Amygdala (tissue), 56 donors: ENCODE measurements at places on chromosomes 11 and 22.

DNA sequence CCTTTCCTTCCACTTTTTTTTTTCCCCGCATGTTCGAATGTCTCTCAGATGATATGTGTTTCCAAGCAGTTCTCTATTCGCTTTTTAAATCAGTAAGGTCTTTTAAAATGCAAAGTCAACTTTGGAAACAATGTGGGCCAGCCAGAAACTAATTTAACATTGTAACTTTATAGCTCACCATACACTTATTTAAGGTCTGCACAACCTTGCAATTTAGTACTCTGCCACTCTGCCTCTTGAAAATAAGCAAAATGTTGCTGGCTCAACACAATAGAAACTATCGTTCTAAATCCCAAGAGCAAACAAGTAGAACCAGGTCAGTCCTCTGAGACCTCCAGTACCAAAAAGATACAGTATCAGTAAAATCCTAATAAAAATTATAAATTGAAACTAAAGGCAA lies 109.0 kb downstream of the SIK3 start:
- no peak for DNase-seq

GRCh38 chr11:61707574-61707973 lies 27.4 kb downstream of the DAGLA start:
- DNase-seq, result no peak

DNA sequence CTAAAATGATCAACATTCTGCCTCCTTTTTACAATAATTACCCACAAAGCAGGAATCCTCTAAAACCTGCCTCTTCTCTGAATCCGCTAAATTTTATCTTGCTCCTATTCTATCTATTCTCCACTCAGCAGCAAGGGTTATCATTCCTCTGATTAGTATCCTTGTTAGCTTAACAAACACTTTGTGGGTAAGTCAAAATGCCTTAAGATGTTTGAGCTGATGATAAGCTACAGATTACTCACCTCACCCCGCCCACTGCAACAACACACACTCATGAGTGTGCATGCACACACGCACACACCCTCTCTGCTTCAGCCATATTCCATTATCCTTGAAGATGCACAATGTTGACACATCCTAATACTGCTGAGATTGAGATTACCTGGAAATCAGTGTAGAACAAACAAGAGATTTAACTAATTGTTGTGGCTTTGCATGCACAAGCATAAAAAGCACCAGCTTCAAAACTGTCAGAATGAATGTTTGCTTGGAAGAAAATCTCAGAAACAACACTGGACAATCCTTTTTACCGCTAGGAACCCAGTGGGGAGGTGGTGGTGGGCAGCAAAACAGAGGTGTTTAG lies 130.9 kb downstream of the BBOX1 start:
- no peak for DNase-seq

DNA sequence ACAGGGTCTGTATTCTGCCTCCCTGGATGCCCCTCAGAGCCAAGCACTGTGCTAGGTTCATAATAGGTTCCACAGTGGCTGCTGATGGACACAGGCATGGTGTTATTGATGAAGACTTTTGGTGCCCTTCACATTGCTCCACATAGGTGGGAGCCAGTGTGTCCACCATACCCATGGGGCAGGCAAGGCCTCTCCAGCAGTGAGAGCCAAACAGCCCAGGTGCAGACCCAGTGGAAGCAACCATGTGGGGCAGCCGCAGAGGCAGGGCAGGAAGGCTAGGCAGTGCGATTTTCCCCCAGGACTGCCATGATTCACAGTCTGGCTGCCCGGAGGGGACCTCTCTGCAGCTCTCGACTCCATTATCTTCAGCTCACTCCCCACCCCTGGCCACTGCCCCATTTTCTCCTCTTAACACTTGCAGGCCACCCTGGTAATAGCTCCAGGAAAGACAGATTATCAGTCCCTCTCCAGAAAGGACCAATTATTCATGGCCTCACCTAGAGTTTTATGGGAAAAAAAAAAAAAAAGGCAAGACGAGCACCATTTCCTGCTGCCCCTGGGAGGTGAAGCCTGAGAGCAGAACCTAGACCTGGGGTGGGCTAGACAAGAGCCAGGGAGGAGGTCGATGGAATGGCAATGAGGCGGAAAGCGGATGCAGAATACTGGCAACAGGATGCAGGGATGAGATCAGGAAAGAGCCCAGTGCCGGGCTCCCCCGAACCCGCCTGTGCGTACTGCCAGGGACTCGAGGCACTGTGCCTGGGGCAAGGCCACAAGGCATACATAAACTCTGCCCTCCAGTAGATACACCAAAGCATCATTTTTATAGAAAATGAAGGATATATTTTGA lies 343.0 kb upstream of the NCAM1 start:
- no peak for DNase-seq

DNA sequence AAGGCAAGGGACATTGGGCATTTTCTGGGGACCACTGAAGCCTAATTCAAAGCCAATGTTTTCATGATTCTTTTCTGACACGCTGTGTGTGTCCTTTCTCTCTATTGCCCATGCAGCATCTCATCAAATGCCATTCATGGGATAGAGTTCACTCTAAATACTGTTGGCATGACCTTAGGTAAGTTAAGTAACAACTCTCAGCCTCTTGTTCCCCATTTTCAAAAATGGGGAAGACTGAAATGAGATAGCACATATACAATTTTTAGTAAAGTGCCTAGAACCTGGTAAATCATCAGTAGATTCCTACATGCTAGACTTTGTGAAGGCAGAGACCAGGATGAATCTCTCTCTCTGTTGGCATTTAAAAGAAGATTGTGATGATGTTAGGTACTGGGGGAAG lies 12.7 kb upstream of the OR52K2 start:
- DNase-seq, result no peak

GRCh38 chr22:47716890-47717615 lies 954.6 kb downstream of the TBC1D22A start:
- no peak for DNase-seq

DNA sequence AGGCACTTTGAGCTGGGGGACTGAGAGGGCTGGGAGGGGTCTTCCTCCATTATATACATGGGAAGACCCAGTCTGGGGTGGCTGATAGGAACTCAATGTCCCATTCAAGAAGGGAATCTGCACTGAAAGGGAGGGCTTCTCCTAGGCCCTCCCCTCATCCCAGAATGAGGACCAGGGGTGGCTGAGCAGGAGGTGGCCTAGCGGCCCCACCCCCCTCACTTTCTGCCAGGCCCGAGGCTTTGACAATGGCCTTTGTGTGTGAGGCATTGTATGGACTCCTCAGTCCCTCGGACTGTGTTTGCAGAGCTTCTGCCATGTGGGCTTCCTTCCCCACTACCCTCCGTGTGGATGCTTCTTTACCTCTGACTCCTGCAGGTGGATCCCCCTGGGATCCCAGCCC lies 65.7 kb downstream of the NECTIN1 start:
- peak; percentile 21 for DNase-seq

DNA sequence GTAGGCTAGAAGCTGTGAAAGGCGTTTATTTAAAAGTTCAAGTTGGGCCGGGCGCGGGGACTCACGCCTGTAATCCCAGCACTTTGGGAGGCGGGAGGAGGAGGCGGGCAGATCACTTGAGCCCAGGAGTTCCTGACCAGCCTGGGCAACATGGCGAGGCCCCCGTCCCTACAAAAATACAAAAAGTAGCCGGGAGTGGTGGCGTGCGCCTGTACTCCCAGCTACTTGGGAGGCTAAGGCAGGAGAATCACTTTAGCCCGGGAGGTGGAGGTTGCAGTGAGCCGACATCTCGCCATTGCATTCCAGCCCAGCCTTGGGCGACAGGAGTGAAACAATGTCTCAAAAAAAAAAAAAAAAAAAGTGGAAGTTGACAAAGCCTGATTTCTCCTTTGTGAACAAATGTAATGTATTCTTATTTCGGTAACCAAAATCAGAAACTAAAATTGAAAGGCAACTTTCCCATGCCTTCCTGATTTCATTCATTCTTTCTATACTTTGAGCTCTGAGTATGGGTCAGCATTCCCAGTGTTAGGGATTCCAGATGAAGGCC lies 825 bp downstream of the PTPMT1 start:
- no peak for DNase-seq

DNA sequence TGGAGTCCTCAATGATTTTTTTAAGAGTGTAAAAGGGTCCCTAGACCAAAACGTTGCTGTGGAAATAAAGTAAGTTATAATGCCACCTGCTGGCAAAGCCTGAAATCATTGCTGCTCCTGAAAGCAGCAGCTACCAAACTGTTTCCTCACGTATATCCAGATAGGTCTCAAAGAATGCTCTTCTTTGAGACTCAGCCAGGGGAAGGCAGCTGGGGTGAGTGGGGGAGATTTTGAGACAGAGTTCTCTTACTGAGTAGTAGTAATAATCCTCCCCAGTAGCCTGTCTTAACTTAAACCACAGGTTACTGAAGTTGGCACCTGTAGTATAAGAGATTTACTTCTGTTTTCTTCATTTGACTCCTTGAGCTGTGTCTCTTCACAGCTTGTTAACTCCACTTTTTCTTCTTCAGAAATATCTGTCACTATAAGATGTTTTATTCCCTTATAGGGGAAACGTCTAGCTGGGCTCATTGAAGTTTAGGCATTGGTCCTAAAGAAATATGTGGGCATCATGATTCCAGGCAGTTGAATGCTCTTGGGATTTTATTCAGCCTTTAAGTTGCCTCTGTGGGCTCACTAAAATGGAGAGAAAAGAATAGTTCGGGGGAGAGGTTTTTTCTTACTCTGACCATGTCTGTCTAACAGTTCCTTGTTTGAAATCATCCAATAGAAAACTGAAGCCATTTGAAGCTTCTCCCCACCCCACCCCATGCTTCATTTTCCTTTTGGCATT lies 77.9 kb downstream of the BTBD10 start:
- no peak for DNase-seq

- peak; percentile 30 for DNase-seq
Measured at GRCh38 chr11:1050581-1051355, 14.2 kb upstream of the MUC6 start.

GRCh38 chr11:22510741-22511140 lies 114.9 kb downstream of the FANCF start:
- DNase-seq, result no peak

DNA sequence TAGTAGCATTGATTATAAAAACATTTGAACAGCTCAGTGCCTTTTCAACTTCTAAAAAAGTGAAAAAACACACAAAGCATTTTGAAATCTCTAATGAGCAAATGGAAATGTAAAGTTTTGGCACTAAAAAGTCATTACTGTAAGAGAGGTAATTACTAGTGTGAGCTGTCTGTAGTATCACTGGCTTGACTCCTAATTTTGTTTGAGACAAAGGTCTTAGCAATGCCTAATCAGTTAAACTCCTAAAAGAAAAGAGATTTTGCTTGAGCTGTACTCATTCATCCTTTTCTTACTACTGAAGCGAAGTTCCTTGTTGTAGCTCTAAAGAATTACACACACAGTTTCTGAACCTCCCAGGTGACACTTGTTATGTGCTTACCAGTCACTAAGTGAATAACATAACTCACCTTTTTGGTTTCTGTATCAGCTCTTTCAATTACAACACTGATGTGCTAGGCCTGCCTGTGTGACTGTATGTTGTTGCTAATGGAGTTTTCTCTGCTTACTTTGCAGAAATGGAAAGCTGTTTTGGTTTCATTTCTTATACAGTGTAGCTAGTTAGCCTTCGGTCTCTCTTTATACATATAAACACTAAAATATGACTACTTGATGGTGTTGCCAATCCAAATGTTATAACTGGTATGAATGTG lies 924.4 kb upstream of the TENM4 start:
- DNase-seq, result no peak

GRCh38 chr11:64870893-64871466 lies 7.4 kb downstream of the EHD1 start:
- no peak for DNase-seq

- no peak for DNase-seq
Measured at GRCh38 chr11:109795234-109795633, 298.0 kb upstream of the ZC3H12C start.

DNA sequence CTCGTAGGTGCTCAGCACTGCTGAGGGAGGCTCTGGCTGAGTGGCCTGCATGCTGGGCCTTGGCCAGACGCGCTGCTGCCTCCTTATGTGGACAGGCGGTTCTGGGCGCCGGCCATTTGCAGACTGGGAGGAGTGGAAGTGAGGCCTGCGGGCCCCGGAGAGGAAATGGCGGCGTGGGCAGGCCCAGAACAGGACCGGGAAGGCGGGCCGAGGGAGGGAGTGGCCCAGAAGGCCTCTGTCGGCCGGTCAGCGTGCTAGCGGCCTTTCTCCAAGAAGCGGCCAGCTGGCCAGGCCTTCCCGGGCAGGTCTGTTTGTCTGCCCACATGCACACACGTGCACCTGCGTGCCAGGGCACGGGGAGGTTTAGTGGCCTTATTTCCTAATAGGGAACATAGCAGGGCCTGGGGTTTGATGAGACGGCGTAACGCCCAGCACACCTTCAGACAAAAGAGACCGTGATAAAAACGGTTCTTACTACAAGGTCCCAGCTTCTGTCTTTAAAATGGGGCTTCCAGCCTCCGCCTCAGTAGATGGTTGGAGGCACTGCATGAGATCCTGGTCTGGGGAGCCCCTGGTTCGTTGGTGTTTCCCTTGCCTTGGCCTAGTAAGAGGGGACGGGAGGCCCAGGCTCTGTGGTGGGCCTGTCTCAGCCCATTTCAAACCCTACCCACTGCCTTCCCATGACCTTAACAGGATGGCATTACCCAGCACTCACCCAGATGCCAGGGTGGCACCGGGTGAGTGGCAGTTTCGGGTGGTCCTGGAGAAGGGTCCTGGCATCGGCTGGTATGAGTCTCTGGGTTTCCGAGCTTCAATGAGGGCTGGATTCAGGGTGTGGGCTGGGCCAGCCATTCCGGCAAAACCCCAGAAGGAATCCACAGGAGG lies 65.1 kb upstream of the PPARA start:
- DNase-seq, result no peak

DNA sequence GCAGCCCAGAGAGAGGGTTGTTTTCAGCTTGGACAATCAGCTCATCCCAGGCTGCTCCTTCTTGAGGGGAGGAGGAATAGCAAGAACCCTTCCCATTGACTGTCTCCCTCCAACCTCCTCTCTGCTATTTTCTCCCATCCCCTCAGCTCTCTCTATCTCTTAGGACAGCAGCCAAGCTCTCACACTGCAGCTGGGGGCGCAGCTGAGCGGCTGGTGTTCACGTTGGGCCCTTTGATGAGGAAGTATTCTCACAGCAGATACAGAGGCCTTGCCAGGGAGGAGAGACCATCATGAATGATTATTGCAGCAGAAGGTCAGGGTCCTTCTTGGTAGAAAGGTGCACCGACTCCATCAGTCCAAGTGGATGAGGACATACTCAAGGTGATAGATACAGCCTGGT lies 26.5 kb upstream of the CADM1 start:
- no peak for DNase-seq

DNA sequence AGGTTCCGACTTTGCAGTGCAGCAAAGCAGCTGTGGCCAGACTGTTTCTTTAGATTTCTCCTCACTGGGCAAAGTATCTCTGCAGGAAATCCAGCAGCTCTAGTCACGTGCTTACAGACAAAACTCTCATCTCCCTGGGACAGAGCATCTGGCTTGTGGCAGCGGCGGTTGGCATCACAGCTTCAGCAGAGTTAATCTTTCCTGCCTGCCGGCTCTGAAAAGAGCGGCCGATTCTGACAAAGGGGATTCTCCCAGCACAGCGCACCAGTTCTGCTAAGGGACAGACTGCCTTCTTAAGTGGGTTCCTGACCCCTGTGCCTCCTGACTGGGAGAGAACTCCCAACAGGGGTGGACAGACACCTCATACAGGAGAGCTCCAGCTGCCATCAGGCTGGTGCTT lies 1357.3 kb upstream of the TENM4 start:
- no peak for DNase-seq

GRCh38 chr11:8729837-8730696 lies 47.5 kb downstream of the RPL27A start:
- no peak for DNase-seq

GRCh38 chr11:101916422-101916821 lies at the start of gene ANGPTL5:
Gene ANGPTL5 (minus strand): TSS chr11:101916522. CDS start chr11:101907909, 8,613 bp downstream.
- no peak for DNase-seq
